Endothelial cell of umbilical vein (primary cell): ENCODE measurements at places on chromosomes 2 and 18. TPM values are rescaled to one million over a fixed set of nuclear protein-coding genes. Genes with fewer than 3 reads are reported as not detected.

DNA sequence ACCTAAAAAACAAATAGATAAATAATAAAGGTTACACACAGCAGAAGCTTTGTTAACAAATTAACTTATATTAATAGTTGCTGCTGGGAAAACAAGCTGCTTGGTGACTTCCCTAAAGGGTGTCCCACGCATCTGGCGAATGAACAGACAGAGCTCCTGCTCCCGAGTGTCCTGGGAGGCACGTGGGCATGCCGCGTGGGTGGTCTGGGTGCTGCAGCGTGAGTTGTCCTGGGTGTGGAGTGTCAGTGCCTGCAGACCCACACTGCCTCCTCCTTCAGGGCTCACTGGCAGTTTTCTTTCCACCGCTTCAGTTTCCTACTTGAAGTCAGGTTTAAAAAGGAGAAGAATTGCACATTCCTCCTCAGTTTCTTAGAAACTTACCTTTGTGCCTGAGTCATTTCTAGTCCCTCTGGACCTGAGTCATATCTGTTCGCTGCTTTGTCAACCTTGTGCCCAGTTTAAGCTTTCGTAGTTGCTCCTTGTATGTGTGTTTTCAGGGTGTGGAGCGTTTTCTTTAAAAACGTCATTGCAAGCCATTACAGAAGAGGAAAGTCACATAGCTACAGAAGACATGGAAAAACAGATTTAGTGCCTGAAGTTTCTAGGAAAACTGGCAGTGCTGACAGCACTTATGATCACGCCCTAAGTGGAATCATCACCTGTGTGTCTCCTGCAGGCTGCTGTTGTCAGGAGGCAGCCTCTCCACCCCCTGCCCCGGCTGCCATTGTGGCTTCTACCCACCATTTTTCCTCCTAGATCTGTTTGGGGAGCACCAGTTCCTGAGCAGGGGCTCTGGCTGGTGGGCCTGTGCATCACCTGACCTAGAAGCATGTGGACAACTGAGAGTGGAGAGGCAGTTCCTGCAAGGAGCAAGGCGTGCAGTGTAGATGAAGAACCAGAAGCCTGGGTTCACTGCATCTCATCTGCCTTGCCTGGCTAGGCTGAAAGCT lies 24.5 kb downstream of the IMPA2 start:
- no peaks in the 10 kb centered on the region for H3K27me3 ChIP-seq
- no peak overlapping the region for H3K27ac ChIP-seq
- DNase-seq: no peak
- no peaks in the 10 kb centered on the region for H3K4me1 ChIP-seq

TDRD15 gene
- not detected in 2 replicates for total RNA-seq

DNA sequence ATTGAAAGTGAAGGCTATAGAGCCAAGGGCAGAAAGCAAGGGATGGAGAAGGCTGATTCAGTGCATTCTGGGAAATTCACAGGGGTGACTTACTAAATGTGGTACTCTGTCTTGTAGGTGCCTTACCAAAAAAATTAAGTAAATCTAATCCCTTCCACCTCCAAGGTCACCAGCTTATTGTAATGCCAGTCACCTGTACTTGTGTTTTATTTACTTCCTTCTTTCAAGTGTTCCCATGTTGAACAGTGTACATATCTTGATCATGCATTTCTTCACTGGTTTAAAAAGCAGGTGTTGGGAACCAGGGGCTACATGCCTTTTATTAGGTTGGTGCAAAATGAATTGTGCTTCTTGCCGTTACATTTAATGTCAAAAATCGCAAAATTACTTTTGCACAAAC lies 137.0 kb upstream of the ARHGAP28 start:
- no peaks in the 10 kb centered on the region for H3K36me3 ChIP-seq

DNA sequence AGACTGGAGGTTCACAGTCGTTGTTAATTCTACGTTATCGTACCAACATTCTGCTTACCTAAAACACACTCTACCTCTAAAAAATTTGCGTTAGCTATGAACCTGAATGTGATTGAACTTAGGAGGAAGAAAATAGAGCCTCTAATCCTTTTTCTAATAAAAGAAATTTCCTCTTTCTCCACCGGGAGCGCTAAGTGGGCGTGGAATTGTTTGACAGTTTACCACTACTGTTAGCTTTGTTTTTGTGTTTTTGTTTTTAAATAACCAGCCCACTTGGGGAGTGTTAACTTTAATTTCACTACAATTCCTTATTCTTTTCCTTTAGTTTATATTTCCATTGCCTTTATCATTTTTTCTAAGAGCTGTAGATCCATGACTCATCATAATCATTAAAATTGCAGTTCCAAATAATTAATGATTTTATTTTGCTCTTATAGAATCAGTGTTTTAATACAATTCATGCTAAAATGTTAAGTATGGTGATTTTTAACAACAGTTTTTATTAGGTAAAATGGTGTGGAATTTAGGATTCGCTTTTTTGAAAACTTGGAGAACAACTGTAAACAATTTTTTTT lies 55.0 kb upstream of the ITM2C start:
- H3K36me3 ChIP-seq: peaks cover 16% of the 10 kb centered on the region
- no peaks in the 10 kb centered on the region for H3K27me3 ChIP-seq
- no peak for DNase-seq
- H3K27ac ChIP-seq: no peak overlapping the region

- H3K4me3 ChIP-seq: no peak overlapping the region
- no peak for DNase-seq
- no peak overlapping the region for H3K27ac ChIP-seq
- no peaks in the 10 kb centered on the region for H3K36me3 ChIP-seq
- H3K27me3 ChIP-seq: no peaks in the 10 kb centered on the region
- H3K4me1 ChIP-seq: peaks cover 6% of the 10 kb centered on the region
Observed at GRCh38 chr18:2968606-2969005, 44.3 kb downstream of the LPIN2 start.

PLCL1 gene
- total RNA-seq: 3.4 and 5.1 TPM in 2 replicates

DNA sequence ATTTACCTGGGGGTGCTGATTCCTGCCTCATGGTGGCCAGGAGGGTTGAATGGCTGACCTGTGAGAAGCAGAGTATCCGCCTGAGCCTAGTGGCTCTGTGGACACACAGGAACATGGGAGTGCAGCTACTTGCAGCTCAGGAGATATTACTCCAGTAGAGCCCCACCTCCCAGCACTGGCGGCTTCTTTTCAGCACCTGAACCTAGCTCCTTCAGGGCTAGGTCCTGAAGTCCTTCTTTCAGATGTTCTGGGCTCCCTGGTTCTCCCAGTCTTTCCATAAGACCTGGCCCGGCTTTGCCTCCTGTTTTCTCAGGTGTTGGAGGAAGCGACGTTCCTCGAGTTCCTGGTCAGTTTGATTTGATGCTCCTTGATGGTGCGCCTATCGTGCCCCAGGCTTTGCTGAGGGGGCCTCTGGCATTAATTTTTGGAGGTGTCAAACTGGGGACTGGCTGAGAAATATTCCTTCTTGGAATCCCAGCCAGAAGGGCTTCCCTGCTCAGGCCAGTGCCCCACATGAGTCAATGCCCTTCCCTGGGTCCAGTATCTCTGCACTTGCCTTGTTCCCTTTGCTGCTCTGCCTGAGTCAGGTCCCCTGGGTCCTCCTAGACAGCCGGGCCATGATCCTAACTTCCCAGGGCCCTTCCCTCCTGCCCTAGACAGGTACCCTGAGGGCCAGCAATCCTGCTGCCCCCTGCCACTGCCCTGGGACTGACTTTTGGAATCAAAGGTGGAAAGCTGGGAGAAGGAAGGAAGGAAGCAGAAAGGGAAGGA lies 110.7 kb upstream of the HAAO start:
- no peak overlapping the region for H3K4me3 ChIP-seq
- no peak for DNase-seq
- H3K27me3 ChIP-seq: no peaks in the 10 kb centered on the region
- H3K27ac ChIP-seq: no peak overlapping the region
- peaks cover 17% of the 10 kb centered on the region for H3K4me1 ChIP-seq

OTOS gene
- total RNA-seq: not detected in 2 replicates

DNA sequence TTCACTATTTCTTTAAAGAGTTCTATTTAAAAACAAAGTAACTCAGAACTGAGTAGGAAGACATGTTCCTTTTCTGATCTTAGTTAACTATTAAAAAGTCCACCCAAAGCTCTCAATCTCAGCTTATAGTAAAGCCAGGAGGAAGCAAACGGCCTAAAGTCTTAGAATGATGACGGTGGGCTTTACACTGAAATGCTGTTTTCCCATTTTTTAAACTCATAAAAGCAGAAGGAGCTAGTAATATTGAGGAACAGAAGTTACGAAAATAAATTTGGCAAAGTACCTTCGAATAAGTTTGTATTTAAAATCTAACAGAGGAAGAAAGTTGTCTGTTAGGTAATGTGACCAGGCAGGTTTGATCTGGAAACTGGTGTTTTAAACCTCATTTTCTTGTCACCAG lies 111.1 kb downstream of the ZNF532 start:
- no peaks in the 10 kb centered on the region for H3K4me1 ChIP-seq
- H3K36me3 ChIP-seq: peaks cover 10% of the 10 kb centered on the region
- no peak for DNase-seq
- H3K27me3 ChIP-seq: no peaks in the 10 kb centered on the region
- no peak overlapping the region for H3K27ac ChIP-seq

MOGAT1 gene
- not detected in 2 replicates for total RNA-seq

DNA sequence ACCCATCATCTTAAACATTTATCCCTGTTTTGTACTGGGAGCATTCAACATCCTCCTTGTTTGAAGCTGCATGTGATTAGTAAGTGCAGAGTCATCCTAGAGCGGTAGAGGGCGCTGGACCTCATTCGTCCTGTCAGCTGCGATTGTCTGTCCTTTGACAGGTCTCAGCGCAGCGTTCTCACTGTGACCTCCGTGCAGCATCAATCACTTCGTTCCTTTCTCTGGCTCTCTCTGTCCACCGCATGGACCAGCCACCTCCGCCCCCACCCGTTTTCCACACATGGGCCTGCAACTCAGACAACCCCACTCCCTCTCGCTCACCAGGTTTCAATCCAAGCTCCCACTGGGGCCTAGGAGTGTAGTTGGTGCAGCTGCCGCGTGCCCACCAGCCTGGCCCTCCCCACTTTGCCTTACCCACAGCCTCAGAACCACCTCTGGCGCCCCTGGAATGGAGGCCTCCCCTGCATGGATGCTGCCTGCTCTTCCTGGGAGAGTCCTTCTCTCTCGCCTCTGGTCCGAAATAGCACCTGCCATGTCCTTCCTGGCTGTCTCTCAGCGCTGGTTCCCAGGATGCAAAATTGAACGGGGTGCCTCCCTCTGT lies 90.5 kb downstream of the NDUFA10 start:
- H3K36me3 ChIP-seq: no peaks in the 10 kb centered on the region
- no peak overlapping the region for H3K27ac ChIP-seq
- no peaks in the 10 kb centered on the region for H3K27me3 ChIP-seq
- no peaks in the 10 kb centered on the region for H3K4me1 ChIP-seq
- DNase-seq: peak; percentile 40

- H3K4me1 ChIP-seq: no peaks in the 10 kb centered on the region
- no peaks in the 10 kb centered on the region for H3K36me3 ChIP-seq
- no peak for DNase-seq
- H3K27me3 ChIP-seq: no peaks in the 10 kb centered on the region
Observed at GRCh38 chr2:99697811-99698568, 208.2 kb upstream of the REV1 start.

- no peaks in the 10 kb centered on the region for H3K36me3 ChIP-seq
- no peak overlapping the region for H3K4me3 ChIP-seq
- no peak for DNase-seq
- no peaks in the 10 kb centered on the region for H3K4me1 ChIP-seq
- H3K27ac ChIP-seq: no peak overlapping the region
Observed at GRCh38 chr2:161020437-161020836, 139.8 kb upstream of the TANK start.

EPHA4 gene
- total RNA-seq: 17.4 and 19.8 TPM in 2 replicates

DNA sequence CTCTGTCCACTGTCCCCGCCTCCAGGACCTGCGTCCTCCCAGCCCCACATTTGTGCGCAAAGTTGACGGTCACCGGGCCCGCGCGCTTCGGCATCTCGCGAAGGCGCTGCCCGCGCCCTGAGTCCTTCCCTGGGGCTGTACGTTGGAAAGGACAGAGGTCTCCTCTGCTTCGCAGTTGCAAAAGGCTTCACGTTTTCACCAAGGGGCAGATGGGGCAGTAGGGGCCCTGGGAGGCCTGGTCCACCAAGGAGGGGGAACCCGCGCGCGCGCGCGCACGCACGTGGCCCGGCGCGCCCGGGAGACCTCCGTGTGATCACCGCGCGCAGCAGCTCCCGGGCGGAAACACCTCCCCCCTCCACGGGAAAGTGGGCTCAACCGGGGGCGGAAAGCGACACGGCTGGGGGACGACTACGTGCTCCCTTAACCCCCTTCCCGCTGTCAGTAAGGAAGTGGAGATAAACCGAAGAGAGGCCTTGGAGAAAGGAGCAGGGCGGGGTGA lies 21.9 kb downstream of the TEX44 start:
- peaks cover 28% of the 10 kb centered on the region for H3K4me1 ChIP-seq
- H3K4me3 ChIP-seq: peak overlapping the region; percentile 13
- no peak for DNase-seq
- H3K27ac ChIP-seq: peak overlapping the region; percentile 83
- no peaks in the 10 kb centered on the region for H3K36me3 ChIP-seq
- H3K27me3 ChIP-seq: no peaks in the 10 kb centered on the region

RESP18 gene
- total RNA-seq: not detected in 2 replicates

DNA sequence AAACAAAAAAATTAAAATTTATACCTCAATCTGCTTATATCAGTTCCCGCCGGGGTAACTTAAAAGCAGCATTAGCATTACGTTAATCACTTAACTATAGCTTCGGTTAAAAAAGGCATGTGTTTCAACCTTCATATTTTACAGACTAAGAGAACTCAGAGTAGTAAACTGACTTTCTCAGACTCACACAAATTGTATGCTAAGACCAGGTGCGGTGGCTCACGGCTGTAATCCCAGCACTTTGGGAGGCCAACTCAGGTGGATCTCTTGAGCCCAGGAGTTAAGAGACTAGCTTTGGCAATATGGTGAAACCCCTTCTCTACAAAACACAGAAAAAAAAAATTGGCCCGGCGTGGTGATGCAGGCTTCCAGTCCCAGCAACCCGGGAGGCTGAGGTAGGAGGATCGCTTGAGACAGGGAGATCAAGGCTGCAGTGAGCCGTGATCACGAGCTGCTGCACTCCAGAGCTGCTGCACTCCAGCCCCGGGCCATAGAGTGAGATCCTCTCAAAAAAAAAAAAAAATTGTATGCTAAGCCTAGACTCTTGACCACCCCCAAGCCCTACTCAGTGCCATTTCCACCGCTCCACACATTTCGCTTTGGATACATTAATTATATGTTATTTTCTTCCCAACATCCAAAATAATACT lies 2.4 kb downstream of the HNRNPLL start:
- H3K36me3 ChIP-seq: no peaks in the 10 kb centered on the region
- no peaks in the 10 kb centered on the region for H3K27me3 ChIP-seq
- H3K27ac ChIP-seq: no peak overlapping the region
- peak; percentile 24 for DNase-seq

DNA sequence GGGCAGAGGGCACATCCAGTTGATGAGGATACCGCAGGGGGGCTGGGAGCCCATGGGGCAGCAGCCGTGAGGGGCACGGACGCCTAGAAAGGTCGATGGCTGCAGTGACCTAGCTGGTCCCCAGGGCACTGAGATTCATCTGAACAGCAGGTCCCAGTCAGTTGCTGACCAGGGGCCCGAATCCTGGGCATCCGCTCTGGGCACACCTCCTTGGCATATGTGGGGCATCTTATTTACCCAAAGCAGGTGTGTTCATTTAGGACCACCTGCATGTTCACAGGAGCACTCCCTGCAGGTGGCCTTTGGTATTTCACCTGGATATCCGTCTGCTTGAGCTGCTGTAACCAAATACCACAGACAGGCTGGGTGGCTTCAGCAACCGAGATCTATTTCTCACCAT lies 72.0 kb upstream of the ODC1 start:
- H3K27ac ChIP-seq: no peak overlapping the region
- no peaks in the 10 kb centered on the region for H3K27me3 ChIP-seq
- H3K4me1 ChIP-seq: no peaks in the 10 kb centered on the region
- no peak for DNase-seq
- no peak overlapping the region for H3K4me3 ChIP-seq

TSPYL6 gene
- not detected in 2 replicates for total RNA-seq

CNGA3 gene
- total RNA-seq: not detected in 2 replicates
